Testis (tissue), 5 donors: ENCODE measurements at places on chromosomes 16 and 17. TPM values are rescaled to one million over a fixed set of nuclear protein-coding genes. Genes with fewer than 3 reads are reported as not detected.

The NHLRC4 gene
- polyA plus RNA-seq, result 3.0 TPM

The ANKS4B gene
- polyA plus RNA-seq, result 0.40 TPM

The TTYH2 gene
- polyA plus RNA-seq, result 52.7 TPM

The KRT39 gene
- not detected for polyA plus RNA-seq

The AANAT gene
- 4.4 TPM for polyA plus RNA-seq

The CES5A gene
- polyA plus RNA-seq, result 0.83 TPM

The EFCAB5 gene
- polyA plus RNA-seq, result 23.0 TPM

The HOXB6 gene
- 3.0 TPM for polyA plus RNA-seq

The KRTAP9-2 gene
- not detected for polyA plus RNA-seq

The ADORA2B gene
- 1.6 TPM for polyA plus RNA-seq

The SOST gene
- not detected for polyA plus RNA-seq

The CES2 gene
- 34.4 TPM for polyA plus RNA-seq

The PERCC1 gene
- not detected for polyA plus RNA-seq

The RMI2 gene
- 21.5 TPM for polyA plus RNA-seq
